ENCODE measurements at places on chromosomes 4 and X.

GRCh38 chrX:68820476-68821110, 8.2 kb upstream of the EFNB1 start:
- DNase-seq: no peak

GRCh38 chr4:181761156-181761555, 482.0 kb upstream of the TENM3 start:
- no peak for DNase-seq

DNA sequence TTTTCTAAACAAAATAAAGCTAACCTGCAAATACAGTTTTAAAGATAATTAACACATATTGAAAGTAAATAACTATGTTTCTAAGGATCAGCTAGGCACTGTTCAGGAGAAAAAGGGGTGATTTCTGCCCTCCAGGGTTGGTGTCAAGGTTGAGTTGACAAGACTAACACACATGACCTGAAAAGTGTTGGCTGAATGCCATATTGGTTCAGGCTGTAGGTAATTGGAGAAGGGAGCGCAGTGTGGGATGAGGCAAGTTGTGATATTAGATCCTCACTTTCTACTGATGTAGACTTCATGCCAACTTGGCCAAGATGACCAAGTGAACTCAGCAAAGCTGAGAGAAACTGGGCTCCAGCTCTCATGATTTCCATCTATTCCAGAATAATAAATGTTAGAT, 42.2 kb downstream of the PPM1K start:
- no peak for DNase-seq

DNA sequence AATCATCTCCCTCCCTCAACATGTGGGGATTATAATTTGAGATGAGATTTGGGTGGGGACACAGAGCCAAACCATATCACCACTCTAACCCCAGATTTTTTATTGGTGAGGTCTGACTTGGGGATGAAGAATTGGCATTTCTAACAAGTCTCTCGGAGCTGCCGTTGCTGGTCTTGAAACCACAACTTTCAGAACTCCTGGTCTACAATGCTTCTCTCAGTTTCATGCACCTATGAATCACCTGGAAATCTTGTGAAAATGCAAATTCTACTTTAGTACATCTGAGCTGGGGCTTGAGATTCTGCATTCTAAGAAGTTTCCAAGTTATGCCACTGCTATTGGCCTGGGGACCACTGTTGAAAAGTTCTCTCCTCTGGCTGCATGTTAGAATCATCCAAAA, 78.6 kb downstream of the PALLD start:
- DNase-seq: no peak

DNA sequence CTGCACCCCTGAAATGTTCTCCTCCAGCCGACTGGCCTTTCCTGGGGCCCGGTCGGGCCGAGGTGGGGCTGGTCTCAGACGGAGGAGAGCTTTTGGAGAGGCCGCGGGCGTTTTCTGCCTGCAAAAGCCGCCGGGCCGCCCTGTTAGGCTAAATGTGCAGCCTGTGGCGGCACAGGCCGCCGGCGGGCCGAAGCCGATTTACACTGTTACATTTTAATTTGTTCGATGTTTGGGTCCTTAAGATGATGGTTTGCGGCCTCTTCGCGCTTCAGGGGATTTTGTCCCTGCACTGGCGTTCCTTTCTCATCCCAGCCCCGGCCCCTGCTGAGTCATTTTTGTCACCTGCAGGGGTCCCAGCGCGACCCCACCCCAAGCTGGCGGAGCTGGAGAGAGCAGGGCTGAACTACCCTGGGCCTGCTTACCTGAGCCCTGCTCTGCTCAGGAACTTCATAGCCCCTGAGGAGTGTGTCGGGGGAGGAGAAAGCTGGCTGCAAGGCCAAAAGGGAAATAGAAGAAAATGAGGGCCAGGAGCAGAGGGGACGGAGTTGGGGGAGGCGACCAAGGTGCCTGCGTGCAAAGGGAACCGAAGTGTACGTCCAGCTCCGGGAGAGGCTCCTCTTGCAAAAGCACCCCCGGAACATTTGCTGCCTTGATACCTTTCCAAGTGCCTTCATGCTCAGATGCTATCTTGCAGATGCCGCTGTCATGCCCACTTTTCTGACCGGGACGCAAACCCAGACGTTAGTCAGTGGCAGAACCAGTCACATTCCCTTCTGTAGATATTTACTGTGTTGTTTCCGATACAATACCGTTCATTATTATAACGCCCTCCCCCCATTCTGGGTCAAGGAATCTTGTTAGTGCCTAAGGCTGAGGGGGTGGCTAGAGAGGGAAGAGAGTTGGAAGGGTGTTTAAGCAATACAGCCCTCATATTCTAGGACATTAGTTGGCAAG, 977 bp upstream of the RBBP7 start:
- no peak for DNase-seq

- no peak for DNase-seq
These were observed 41.6 kb downstream of the LIMCH1 start for GRCh38 chr4:41579526-41579925.

DNA sequence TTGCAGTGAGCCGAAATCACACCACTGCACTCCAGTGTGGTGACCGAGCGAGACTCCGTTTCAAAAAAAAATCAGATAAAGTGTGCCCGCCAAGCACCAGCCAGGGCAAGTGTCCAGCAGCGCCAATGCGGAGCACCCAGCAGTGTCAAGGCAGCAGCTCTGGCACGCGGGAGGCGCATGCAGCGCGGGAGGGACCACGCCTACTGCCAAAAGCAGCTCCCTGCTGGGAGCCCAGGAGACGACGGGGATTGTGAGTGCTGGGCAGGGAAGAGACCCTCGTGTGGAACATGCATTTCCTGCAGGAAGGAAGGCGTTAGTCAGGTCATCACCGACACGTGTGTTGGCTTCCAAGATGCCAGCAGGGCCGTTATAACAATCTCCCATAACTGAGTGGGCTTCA, 10.4 kb downstream of the FAM53A start:
- DNase-seq: no peak

DNA sequence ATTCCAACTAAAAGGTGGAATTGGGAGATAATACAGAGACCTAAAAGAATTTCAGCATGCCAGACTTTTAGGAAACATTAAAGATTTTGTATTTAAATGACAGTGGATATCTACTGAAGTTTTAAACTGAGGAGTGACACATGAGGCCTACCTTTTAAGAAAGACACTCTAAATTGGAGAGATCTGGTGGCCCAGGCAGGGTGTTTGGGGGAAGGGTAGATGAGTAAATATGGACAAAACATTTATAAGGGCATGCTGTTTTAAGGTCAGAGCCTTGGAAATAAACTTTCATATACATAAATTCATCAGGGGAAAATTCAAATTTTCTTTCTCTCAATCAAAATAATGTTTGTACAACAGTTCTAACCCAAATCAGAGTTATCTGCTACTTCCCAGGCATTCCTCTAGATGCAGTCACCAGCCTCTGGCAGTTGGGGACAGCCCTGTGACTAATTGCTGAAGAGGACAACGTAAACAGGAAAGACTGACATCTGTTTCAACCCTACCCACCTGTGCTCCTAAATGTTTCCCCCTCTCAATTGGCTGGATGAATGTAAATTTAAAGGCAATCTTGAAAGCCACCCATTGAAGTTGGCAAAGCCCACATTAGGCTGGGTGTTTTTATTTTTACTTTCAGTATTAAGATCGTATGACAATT, 1646.9 kb upstream of the ADGRL3 start:
- no peak for DNase-seq

GRCh38 chr4:185142912-185143600, at the start of gene SLC25A4:
TSS of gene SLC25A4 (plus strand) at chr4:185143266. CDS start at chr4:185143373, 107 bp downstream.
- DNase-seq: peak; percentile 84

GRCh38 chrX:9337046-9337445, 127.8 kb upstream of the TBL1X start:
- no peak for DNase-seq

- DNase-seq: peak; percentile 75
These were observed at the start of gene CXCL3 for GRCh38 chr4:74038425-74039314. TSS of gene CXCL3 (minus strand) at chr4:74038689. CDS start at chr4:74038611, 78 bp downstream.

DNA sequence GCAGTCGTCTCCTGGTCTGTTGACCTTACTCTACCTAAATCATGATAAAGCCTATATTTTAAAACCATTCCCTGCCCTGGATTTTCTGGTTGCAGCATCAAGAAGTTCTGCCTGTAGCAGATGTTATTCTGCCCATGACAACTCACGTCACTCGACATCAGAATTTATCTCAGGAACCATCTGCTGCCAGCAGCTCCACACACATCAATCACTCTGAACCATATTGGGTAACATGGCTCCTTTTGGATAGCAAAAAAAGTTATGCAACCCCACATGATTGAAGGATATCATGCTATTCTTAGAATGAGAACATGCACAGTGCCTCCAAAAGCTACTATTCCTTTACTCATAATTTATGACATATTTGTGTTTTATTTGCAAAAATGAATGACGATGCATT, 341.4 kb downstream of the DHRSX start:
- DNase-seq: no peak

GRCh38 chr4:26780539-26780938, 80.1 kb upstream of the STIM2 start:
- no peak for DNase-seq

- no peak for DNase-seq
These were observed 262.5 kb upstream of the HS3ST1 start for GRCh38 chr4:11691236-11691635.

DNA sequence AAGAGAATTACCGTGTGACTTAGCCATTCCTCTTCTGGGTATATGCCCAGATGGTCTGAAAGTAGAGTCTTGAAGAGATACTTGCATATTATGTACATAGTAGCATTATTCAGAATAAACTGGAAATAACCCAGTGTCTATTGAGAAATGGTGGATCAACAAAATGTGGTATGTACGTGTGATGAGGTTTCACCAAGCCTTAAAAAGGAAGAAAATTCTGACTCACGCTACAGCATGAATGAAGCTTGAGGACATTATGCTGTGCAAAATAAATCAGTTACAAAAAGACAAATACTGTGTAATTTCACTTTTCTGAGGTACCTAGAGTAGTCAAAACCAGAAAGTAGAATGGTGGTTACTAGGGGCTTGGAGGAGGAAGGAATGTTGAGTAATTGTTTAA, 37.3 kb downstream of the GBA3 start:
- DNase-seq: no peak

GRCh38 chrX:47802589-47802988, 34.1 kb upstream of the ZNF81 start:
- no peak for DNase-seq

- no peak for DNase-seq
These were observed 83.3 kb upstream of the KIT start for GRCh38 chr4:54574500-54574899.
